ENCODE measurements at places on chromosomes 6 and 20.

- no peak for DNase-seq
These were observed 672.2 kb downstream of the EPM2A start for GRCh38 chr6:145063091-145063490.

- no peak for DNase-seq
These were observed 7.6 kb downstream of the DHX16 start for GRCh38 chr6:30664994-30665767.

DNA sequence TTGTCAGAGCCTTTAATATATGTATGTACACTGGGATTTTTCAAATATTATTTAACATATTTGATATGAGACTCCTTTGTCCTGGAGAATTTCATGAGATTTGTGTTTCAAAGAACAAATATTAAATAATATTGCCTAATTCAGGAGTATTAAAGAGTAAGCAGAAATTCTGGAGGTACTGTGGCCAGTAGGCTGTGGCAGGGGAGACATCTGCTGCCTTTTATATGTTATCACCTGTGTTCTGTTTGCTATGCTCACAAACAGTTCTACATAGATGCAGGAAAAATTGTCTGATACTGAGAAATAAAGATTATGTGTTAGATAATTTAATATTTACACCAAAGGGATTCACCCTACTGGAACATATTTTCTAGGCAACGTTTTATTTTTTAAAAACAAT, 395.4 kb upstream of the SLC35B3 start:
- DNase-seq = no peak

- DNase-seq = no peak
These were observed 67.0 kb upstream of the TNFAIP3 start for GRCh38 chr6:137799950-137800568.

GRCh38 chr6:126661646-126662045, 321.7 kb downstream of the CENPW start:
- no peak for DNase-seq

DNA sequence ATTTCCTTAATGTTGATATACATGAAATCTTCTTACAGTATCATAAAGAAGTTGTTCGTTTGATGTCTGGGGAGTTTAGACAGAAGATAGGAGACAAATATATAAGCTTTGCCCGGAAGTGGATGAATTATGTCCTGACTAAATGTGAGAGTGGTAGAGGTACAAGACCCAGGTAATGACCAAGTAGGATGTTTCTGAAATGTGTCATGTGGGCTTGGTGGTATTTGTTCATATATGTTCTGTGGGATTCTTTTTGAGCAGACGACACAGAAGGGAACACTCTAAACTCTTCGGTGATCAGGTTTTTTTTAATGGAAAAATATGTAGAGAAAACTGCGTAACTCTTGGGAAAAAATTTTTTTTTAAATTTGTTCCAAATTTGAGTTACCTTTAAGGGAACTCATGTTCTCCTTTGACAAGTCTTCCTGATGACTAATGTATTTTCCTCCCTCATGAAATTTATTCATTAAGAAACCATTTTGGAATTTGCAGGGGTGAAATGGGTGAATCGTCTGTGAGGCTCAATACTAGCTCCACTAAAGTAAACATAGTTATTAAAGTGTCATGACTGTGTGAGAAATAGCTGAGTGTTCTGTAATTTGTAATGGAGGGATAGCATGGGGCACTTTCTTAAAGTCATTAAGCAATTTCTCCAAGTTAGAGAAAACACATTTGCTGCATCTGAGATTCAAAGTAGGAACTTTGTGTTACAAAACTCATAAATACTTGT, 100.6 kb downstream of the MAP3K4 start:
- DNase-seq = no peak

DNA sequence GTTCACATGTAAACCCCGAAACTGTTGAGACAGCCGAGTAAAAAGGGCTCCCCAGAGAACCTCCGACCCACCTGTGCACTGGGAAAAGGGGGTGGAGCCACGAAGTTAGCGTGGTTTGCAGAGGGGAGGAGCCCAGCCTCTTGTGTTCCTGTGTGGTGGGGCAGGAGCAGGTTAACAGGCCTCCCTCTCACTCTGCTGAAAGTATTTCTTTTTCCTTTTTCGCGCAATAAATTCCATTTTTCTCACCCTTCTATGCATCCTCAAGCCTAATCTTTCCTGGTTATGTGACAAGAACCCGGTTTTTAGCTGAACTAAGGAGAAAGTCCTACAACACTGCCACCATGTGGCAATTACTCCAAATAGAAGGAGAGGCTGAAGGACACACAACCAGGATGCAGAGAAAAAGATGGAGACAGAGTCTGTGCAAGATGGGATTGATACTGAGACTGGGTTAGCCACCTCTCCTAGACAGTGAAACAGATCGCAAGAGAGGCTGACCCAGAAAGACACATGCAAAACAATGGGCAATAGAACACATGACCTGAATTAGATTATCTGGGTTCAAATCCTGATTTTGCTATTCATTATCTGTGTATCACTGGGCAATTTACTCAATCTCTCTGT, 168.7 kb upstream of the PRSS16 start:
- DNase-seq = peak; percentile 53
